ENCODE measurements at places on chromosomes 1 and 21. TPM values are rescaled to one million over a fixed set of nuclear protein-coding genes. Genes with fewer than 3 reads are reported as not detected.

PHF13 gene
- 6.6 TPM for total RNA-seq

PLA2G2A gene
- not detected for total RNA-seq

KCNN3 gene
- total RNA-seq: 11.4 TPM

KRTAP10-8 gene
- total RNA-seq: not detected

NR1I3 gene
- not detected for total RNA-seq

CLDN14 gene
- total RNA-seq: not detected

DCAF6 gene
- total RNA-seq: 41.1 TPM

LCE2B gene
- not detected for total RNA-seq

LCE3E gene
- not detected for total RNA-seq

ARHGAP30 gene
- 103 TPM for total RNA-seq

PADI4 gene
- total RNA-seq: 15.9 TPM

BARHL2 gene
- total RNA-seq: not detected

PRRX1 gene
- total RNA-seq: 2.0 TPM

PCP4 gene
- 5.4 TPM for total RNA-seq

WDR77 gene
- total RNA-seq: 34.9 TPM

All from spleen (tissue), 13 donors.